T follicular helper cell (primary cell): ENCODE measurements at places on chromosomes 7 and 10.

GRCh38 chr10:32909456-32909855 lies 48.6 kb downstream of the ITGB1 start:
- no peak for DNase-seq

GRCh38 chr7:128697302-128697905 lies 25.3 kb downstream of the GARIN1A start:
- peak; percentile 4 for DNase-seq

- DNase-seq: no peak
Measured at GRCh38 chr7:97480772-97481390, 251.0 kb upstream of the TAC1 start.

DNA sequence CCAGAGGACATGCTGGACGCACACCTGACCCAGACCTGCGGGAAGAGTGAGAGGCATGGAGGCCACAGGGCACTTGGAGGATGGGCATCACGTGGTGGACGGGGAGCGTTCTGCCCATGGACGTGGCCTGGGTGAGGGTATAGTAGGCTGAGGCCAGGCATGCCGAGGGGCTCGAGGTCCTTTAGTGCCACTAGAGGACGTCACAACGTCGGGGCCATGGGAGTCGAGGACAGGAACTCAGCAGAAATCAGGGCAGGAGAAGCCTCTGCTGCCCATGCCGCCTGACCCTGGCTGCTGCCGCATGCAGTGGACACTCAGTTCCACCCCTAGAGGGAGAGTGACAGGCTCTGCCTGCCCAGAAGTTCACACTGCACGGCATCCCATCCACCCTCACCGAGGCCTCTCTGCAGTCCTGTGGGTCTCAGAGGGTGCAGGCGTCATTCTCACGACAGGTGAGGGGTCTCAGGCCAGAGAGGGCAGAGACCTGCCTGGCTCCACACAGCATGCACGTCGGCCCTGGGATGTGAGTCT lies 198.7 kb downstream of the ADARB2 start:
- no peak for DNase-seq

GRCh38 chr7:157869793-157870192 lies 533.0 kb downstream of the DNAJB6 start:
- DNase-seq: no peak

DNA sequence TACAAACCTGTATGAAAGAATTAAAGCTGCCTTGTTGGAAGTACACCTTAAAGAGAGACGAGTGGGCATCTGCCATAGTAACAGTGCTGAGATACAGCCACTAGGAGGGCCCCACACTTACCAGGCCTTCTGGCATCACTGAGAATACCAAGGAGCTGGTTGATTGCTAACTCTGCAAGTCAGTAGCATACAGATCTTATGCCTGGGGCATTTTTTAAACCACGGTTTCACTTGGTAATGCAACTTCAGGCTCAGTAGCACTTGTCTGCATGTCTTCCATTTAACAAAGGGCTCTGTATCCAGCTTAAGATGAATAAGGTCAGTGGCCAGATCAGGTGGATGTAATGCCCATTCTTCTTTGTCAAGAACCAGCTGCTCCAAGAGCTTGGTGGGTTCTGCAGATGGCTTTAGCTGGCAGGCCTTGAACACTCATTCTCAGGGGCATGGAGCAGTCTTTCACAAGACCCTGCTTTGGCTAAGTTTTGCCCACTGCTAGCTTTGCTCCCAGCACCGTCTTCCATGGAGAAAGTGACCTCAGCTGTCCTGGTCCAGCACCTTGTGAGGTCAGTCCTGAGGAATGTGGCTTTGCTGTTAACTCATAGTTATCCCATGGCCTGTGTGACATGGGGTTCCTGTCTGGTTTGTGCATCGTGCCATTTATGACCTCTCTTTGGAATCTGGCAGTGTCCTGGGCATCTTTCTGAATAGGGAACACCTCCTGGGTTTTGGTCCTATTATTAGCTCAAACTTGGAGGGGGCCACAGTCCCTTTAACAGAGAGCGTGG lies 68.1 kb downstream of the BMPER start:
- DNase-seq: no peak

GRCh38 chr7:12137283-12137682 lies 73.8 kb upstream of the TMEM106B start:
- no peak for DNase-seq

GRCh38 chr7:33509206-33509605 lies 379.8 kb downstream of the BBS9 start:
- no peak for DNase-seq

GRCh38 chr7:147646568-147646967 lies 944.0 kb upstream of the C7orf33 start:
- DNase-seq: no peak

DNA sequence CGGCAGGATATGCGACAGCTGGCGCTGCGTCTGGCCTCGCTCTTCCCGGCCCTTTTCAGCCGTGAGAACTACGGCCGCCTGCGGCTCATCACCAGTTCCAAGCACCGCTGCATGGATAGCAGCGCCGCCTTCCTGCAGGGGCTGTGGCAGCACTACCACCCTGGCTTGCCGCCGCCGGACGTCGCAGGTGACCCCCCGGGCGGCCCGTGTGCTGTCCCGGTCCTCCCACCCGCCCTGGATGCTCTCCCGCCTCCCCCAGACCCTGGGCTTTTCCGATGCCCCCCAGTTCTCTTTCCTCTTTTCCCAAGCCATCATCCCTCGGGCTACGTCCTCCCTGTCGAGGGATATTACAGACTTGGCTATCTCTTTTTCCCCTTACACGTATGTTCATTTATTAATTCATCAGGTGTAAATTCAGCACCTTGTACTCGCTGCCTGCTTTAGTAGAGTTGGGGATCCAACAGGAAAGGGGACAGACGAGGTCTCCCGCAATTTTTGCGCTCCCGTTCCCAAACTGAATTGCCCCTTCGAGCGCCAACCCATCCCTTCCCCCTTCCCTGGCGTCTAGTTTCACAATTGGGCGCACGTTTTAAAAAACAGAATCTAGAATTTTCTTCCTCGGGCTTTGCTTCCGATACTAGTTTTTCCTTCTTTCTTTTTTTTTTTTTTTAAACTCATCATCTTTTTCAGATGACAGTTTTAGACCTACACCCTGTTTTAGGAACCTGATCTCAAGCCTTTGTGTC lies 846 bp downstream of the MINPP1 start:
- DNase-seq: peak; percentile 12

DNA sequence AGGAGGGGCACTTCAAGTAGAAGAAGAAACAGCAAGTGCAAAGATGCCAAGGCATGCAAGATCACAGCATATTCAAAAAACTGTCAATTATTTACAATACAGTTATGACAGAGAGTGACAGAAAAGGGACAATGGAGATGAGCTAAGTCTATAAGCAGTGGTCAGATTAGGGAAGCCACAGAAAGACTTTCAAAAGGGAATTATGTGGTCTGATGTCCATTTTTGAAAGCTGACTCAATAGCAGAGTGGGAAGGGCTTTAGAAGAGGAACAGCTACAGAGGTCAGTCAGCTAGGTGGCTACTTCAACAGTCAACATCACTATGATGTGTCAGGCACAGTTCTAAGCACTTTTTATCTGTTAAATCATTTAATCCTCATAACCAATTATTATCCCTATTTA lies 45.2 kb upstream of the SPOCK2 start:
- no peak for DNase-seq

DNA sequence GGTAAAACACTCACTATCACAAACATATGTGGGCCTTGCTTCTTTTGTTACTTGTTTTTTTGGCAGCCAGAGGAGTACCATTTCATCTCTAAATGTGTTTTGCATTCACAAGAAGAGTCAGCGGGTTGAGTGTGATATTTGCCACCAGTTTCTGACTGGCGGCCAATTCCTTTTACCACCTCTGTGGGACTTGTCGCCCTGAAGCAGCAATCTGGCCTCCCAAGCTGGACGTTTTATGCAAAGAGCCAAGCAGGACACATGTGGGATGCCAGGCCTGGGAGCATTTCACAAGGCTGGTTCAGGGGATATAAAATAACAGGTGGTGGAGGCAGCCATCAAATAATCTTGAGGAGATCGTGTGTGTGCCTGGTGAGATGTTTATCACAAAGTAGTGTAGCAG lies 61.8 kb upstream of the TRIL start:
- DNase-seq: no peak

DNA sequence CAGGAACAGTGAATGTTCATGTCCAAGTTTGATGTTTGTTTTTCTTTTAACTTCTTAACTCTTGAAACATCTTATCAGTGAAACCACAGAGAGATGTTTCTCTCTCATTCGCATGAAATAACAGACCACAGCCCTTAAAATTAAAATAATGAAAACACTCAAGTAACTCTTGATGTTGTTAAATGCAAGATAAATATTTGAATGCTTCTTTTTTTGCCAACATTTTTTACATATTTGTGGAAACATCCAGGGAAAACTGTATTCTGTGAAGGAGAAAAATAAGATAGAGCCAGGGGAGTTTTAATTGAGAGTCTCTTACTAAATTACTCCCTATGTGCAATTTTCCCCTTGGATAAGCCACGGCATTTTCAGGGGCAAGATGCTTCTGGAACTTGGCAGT lies 361.8 kb upstream of the MGMT start:
- no peak for DNase-seq

DNA sequence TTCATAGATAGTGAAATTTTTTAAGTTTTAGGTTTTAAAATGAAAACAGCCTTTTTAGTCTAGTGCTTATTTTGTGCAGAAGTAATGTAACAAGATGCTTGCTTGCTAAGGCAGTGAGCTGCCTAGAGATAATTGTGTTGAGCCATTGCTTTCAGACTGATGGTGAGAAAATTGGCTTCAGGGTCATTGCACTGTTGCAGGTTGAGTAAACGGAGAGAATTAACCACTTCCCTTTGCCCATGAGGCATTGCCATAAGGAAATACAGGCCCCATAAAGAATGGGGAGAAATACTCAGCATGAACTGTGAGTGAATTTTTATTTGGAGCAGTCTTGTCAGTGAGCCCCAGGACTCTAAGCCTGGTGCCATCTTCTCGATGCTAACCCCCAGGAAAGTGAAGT lies 140.5 kb downstream of the LRRC4 start:
- DNase-seq: no peak

GRCh38 chr10:101111547-101111946 lies 19.6 kb upstream of the TLX1 start:
- DNase-seq: no peak

DNA sequence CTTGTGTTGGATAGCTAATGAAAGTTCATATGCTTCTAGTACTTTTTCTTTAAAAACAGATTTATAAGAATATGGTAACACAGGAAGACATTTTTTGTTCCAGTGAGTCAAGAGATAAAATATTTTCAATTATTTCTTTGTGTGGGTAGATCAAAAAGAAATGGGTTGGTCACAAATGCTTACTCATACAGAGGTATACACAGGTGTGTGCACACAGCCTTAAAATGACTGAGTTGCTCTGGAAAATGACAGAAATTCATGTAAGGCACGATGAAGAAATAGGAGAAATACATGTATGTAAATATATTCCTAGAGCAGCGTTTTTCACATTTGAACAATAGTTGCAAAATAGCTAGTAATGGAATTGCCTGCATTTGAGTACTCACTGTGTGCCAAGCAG lies 66.0 kb downstream of the ST7 start:
- no peak for DNase-seq

- no peak for DNase-seq
Measured at GRCh38 chr10:64261092-64261491, 739.9 kb downstream of the REEP3 start.

- no peak for DNase-seq
Measured at GRCh38 chr10:96511044-96511945, 2.4 kb downstream of the TLL2 start.

- DNase-seq: no peak
Measured at GRCh38 chr7:125668321-125668993, 738.8 kb upstream of the POT1 start.

DNA sequence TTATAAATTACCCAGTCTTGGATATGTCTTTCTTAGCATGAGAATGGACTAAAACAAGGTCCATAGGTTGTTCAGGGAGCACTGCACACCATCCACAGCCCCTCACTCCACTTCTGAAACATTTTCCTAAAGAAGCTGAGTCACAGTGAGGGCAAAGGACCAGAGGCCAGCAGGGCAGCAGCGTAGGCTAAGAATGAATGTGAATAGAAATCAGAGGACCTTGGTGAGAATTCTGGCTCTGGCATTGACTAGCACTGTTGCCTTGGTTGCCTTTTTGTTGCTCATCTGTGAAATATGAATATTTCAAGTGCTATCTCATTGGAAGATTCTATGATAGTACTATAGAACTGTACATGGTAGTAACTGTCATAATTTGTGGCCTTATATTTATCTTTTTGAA lies 41.7 kb upstream of the TOMM7 start:
- no peak for DNase-seq

DNA sequence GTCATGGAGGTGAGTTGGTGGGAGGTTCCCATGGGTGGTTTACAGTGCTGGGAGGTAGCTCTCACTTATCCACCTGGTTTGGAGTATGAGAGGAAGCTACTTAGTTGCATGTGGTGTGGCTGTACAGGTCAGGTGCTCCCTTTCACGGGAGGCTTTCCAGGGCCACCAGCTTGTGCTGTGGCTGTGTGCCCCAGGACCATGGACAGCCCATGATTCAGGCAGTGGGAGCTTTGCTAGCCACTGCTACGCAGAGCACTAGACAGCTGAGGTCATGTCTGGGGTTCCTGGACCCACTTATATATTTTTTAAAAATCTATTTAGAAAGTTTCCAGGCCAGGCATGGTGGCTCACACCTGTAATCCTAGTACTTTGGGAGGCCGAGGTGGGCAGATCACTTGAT lies 42.5 kb upstream of the KCNMA1 start:
- DNase-seq: no peak

GRCh38 chr10:91551856-91552255 lies 81.0 kb downstream of the PPP1R3C start:
- no peak for DNase-seq

DNA sequence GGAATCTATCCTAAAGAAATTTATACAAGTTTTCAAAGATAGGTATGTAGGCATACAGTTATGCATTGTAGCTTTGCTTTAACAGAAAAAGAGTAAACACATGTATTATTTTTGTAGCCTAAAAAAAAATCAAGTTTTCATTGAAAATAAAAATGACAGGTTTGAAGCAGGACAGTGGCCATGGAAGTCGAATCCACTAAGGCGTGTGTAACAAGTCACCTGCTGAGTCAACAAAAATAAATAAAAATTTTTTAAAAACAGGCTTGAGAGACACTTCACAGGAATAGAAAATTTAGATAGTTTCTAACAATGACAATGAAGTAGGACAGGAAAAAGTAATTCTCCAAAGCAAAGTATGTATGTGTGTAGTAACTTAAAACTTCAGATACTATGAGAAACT lies 8.5 kb upstream of the GOT1 start:
- DNase-seq: no peak

DNA sequence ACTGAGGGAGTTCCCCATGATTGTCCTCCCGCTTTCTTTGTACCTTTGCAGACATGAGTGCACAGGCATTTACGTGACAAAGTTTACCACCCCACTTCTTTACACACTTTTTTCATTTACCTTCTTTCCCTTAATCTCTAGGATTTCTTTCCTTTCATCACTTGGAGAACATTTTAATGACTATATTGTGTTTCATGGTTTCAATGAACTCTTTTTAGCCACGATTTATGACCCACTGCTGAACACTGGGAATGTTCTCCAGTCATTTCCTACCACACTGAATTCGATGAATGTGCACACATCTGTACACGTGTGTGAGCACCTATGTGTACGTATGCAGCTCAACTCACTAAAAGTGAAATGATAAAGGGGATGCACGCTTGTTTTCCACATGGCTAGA lies 371.7 kb upstream of the IGFBP3 start:
- no peak for DNase-seq
